ENCODE measurements at places on chromosomes 7 and 10.

GRCh38 chr10:46074196-46074946 is 28.3 kb upstream of the MSMB start:
- no peak for DNase-seq

- peak; percentile 60 for DNase-seq
Measured at GRCh38 chr7:19932549-19933249, 159.3 kb upstream of the TMEM196 start.

DNA sequence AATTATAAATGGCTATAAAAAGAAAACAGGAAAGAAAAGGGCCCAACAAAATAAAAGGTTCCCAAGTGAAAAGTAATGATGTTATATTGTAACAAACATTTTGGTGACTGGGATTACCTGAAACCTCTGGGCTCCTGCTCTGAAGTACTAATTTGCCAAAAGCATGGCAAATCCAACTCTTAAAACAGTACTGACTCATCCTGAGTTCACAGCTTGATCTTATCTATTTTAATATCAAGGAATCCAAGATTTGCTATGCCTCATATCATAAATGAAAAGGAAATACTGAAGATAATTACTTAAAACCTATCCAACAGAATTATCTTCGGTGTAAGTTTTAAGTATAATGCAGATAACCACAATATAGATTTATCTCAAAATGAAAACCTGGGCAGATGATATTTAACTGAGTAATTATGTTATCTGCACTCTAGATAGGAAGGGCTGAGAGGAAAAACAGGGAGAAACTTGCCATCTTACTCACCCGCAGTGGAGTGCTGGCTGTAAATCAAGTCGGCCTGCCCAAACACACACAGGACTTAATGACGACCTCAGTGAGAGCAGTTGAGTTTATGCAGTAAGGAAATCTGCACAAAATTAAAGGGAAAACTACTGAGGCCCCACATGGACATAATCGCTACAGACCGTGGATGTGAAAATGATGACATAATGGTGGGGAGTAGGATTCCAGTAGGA is 48.4 kb downstream of the MPP7 start:
- DNase-seq: no peak

DNA sequence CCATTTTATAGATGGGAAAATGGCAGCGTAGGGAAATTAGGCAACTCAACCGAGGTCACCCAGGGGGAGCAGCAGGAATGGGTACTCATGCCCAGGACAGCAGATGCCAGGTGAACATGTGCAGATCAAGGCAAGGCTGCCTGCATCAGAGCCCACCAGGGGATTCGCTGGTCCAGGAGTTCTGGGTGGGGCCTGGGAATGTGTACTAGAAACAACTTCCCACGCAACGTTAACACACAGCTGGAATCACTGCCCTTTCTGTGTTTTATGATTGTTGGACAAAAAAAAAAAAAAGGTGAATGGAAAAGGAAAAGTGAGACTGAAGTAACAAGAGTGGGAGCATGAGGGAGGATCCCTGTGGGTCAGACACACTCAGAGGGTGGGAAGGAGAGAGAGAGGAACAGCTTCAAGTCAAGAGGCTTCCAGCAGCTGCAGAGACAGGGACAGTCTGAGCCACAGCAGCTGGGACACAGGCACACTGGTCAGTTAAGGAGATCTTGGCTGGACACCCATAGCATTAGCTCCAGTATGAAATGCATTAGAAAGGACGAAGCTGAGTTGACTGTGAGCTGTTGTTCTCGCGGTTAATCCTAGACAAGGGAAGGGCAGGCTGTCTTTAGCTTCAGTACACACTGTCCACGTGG is 187.9 kb upstream of the INHBA start:
- DNase-seq: no peak

DNA sequence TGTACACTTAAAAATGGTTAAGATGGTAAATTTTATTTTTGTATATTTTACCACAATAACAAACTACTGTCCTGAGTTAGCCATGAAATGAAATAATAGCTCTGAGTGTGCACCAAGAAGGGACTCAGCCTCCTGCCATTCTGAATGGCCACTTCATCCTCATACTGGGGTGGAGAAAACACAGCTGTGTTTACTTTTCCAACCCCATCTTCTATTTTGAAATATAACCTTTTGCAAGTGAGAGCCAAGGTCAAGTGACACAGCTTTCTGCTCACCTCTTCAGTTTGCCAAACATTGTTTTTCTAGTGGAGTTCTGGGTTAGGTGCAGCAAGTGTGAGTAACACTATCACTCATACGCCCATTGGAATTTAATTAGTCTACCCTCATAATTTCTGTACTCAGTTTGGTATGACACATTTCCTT is 107.4 kb upstream of the GLCCI1 start:
- peak; percentile 68 for DNase-seq

GRCh38 chr7:1672851-1673486 is 2.9 kb downstream of the ELFN1 start:
- DNase-seq: no peak

GRCh38 chr10:23345861-23346260 is 1.3 kb upstream of the C10orf67 start:
- DNase-seq: no peak

DNA sequence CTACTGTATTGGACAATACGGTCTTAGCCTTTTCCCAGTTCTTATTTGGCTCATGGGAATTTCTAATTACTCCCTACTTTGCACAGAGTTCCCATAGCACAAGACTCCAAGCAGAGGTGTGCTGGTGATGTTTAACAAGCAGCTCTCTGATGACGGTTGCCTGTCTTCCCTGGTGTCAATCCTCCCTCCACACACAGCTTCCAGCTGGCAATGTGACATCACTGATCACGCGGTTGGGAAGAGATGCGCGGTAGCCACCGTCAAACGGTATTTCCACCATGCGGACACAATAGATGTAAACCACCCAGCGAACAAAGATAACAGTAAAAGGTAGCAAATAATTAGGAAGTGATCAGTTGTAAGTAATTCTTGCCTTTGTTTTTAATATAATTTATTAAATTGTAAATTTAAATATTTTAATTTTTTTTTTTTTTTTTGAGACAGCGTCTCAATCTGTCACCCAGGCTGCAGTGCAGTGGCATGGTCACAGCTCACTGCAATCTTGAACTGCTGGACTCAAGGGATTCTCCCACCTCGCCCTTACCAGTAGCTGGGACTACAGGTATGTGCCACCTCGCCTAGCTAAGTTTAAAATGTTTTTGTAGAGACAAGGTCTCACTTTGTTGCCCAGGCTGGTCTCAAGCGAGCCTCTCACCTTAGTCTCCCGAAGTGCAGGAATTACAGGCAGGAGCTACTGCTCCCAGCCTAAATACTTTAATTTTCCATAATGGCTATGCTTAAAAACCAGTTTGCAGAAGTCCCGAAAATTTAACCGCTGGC is 36.3 kb upstream of the IL15RA start:
- DNase-seq: no peak
